ENCODE measurements at places on chromosomes 6 and 20.

GRCh38 chr6:120005292-120005976 is 655.9 kb upstream of the MAN1A1 start:
- DNase-seq: no peak

- DNase-seq: no peak
Observed at GRCh38 chr6:38901802-38902522, 146.6 kb upstream of the GLP1R start.

GRCh38 chr6:73665686-73666319 is 12.0 kb upstream of the SLC17A5 start:
- DNase-seq: no peak

- DNase-seq: no peak
Observed at GRCh38 chr20:48759631-48760245, 68.1 kb downstream of the PREX1 start.

DNA sequence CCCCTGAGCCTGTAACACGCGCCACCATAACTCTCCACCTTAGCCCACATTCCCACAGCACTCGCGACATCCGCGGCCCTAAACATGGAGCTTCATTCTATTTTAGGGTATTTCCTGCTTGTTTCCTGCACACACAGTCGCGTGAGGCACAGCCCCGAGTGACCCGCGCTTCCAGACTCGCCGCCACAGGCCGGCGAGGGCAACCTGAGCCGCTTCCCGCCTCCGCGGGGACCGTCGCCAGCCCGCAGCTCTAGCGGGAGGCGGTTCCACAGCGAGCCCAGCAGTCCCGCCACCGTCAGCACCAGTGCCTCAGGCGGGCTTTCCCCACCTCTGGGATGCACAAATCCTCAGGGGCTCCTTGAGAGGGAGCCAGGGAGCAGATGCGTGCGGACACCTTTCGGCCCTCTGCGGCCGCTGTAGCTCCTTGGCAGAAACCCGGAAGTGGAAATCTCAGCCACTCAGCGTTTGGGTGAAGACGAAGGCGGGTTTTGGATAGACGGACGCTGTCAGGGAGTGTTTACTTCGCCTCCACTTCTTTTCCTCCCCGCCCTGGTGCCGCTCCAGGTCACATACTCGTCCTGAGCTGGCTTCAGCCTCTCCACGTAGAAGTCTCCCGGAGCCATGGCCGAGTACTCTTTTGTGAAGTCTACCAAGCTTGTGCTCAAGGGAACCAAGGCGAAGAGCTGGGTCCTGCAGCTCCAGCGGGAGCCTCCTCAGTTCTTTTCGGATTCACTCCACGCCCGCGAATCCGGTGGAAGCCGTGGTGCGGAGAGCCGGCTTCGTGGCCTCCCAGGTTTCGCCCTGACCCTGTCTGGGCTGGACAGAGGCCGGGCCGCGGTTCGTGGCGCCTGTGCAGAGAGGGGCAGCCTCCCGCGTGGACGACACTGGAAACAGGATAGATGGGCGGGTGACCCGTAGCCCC is 2177.4 kb upstream of the DEFB115 start:
- peak; percentile 25 for DNase-seq

- DNase-seq: no peak
Observed at GRCh38 chr20:57210911-57211280, 55.5 kb downstream of the BMP7 start.

DNA sequence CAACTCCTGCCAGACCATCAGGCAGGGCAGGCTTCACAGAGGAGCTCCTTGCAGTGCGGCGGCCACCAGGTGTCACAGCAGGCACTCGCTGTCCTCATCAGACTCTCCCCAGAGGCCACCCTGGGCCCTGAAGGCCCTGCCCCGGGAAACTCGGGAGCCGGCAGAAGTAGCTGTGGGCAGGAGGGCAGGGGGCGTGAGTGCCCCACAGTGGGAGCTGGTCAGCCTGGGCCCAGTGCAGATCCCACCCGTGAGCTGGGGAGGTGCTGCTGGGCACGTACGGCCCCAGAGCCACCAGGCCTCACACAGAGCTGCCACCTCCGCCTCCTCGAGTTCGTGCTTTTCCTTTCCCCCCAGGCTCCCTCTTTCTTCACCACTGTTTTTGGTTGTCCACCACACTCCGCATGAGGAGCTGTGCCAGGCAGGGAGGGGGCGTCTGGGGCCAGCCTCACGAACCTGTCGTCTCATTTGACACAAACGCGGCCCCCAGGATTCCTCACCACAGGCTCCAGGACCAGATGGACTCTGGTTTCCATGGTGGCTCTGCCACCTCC is 33.8 kb downstream of the FRMD1 start:
- no peak for DNase-seq

- DNase-seq: no peak
Observed at GRCh38 chr6:140344142-140344913, 969.9 kb upstream of the CITED2 start.

GRCh38 chr6:129567374-129567773 is 142.6 kb downstream of the ARHGAP18 start:
- peak; percentile 51 for DNase-seq

DNA sequence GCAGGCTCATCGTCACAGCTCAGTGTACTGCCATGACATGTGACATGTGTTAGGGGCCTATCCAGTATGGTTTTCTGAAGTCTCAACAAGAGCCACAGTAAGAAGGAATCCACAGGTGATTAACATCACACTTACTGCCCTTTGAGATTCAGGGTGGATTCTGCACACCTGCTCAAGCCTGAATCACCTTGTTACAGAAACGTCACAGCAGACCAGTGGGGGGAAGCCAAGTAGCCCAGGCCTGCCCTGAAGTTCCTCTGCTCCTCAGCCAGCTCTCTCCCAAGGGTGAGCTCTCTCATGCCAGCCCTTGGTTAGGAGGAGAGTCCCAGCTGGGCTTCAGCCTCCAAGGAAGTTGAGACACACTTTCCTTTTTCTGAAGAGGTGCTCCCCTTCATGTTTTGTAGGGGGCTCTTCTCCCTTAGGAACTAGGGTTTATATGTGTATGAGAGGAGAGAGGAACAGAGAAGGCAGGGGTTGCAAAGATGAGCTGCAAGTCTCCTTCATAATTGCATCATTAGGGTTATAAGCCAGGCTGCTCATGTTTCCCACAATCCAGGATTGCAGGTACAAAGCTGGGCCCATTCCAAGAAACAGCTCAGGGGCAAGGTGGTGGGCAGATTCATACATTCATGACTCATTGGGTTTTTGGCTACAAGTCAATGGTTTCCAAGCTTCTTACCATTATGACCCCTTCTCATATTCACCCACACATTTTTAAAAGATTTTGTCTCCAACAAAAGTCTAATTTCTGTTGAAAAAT is 11.6 kb downstream of the GSS start:
- no peak for DNase-seq

GRCh38 chr6:7628479-7628878 is 38.5 kb downstream of the SNRNP48 start:
- no peak for DNase-seq

- DNase-seq: no peak
Observed at GRCh38 chr6:106184629-106185028, 98.5 kb downstream of the PRDM1 start.

- DNase-seq: no peak
Observed at GRCh38 chr6:71599359-71599758, 287.0 kb upstream of the RIMS1 start.

DNA sequence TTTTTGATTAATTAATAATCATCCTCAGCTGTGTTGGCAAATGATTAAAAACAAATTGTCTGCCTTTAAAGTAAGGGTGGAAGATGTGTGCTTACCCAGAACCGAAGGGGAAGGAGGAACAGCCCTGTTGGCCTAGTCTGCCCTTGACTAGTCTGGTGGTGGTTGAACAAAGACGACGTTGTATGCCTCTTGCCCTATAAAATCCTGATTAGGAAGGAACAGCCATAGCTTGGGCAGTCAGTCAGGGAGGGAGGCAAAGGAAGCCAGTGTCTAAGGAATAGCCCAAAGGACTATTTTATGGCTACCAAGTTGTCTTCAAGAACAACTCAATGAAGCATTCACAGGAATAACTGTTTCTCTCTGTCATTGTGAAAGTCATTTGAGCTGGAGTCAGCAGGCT is 70.7 kb downstream of the PRDM1 start:
- DNase-seq: no peak

DNA sequence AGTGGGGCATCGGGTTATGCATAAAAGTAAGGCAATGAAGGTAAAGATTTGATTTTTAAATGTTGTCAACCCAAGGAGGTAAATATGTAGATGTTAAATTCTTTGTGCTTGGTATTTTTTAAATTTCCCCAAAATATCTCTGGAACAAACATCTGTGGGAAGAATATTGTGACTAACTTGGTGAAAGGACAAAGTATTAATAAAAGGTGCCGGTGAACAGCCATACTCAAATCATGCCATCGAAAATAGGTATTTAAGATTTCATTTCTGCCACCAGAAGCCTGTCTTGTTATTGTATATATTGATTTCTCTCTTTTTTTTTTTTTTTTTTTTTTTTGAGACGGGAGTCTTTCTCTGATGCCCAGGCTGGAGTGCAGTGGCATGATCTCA is 12.6 kb upstream of the ZBTB2 start:
- DNase-seq: no peak

- no peak for DNase-seq
Observed at GRCh38 chr6:41679696-41680095, 41.4 kb downstream of the MDFI start.

GRCh38 chr20:40268321-40269075 is 420.5 kb downstream of the MAFB start:
- no peak for DNase-seq

DNA sequence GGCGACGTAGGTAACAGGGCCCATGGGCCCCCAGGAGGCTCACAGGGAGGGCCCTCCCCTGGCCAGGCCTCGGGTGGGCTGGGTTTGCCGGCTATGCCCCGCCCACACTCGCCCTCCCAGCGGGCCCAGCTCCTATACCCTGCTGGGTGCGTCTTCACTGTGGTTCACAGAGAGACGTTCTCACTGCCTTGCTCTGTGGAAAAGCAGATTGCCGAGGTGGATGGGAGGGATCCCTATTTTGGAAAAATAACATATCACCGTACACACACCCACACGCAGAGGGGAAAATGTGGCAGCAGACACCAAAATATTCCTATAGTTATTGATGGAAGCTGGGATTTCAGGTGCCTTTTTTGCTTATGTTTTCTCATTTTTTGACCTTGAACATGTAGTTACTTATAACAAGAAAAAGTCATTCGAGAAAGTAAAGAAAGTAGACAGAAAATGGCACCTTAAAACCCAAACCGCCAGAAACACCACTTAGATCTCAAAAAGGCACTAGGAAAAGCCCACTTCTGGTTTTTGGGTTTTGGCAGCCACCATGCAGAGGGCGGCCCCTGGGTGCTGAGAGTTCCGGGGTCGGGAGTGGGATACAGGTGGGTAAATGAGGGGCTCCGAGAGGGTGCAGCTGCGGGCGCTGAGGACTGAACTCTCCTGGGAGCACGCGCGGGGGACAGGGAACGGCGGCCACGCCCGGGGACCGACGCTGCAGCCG is 49.4 kb downstream of the TMEM242 start:
- peak; percentile 71 for DNase-seq

- DNase-seq: no peak
Observed at GRCh38 chr6:98366371-98366770, 468.0 kb upstream of the POU3F2 start.

DNA sequence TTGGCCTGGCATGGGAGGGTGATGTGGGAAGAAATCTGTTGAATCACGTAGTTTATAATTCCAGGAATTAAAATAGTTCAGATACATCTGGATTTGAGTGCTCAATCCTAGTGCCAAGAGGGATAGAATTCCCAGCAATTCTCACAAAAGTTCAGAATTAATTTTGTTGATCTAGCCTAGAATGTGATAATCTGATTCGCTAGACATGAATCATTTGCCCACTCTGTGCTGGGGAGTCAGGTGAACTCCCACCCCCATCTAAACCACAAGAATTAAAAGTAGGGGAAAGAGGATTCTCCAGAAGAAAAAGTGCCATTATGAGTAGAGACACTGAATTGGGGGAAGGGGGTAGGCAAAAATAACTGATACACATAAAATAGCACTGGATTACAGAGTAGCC is 85.0 kb downstream of the LIN28B start:
- DNase-seq: no peak

DNA sequence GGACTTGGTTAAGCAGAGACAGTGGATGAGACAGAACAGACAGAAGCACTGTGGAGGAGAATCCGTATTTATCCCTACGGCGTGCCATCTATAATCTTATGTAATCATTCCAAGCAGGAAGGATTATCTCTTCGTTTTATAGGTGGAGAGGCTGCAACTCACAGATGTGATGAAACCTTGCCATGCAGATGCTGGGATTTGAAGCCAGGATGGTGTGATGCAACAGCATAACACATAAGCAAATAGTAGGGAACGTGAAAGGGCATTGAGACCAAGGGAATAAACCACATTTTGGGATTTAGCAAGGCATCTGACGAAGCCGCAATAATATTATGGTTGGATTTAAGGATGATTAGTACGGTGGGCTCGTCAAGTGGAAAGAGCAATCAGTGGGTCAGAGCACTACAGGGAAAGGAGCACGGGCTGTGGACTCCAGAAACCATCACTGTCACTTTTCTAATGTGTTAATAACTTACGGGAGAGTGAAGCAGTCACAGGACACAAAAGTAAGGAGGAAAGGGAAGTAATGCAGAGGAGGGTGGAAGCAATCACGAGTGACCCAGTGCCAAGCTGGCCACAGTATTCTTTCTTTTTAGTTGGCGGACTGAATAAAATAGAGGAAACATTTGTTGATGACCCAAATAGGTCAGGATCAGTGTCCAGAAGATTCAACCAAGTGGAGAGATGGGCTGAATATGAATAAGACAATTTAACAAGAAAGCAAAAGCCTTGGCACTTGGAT is 119.6 kb upstream of the EDN1 start:
- DNase-seq: no peak

DNA sequence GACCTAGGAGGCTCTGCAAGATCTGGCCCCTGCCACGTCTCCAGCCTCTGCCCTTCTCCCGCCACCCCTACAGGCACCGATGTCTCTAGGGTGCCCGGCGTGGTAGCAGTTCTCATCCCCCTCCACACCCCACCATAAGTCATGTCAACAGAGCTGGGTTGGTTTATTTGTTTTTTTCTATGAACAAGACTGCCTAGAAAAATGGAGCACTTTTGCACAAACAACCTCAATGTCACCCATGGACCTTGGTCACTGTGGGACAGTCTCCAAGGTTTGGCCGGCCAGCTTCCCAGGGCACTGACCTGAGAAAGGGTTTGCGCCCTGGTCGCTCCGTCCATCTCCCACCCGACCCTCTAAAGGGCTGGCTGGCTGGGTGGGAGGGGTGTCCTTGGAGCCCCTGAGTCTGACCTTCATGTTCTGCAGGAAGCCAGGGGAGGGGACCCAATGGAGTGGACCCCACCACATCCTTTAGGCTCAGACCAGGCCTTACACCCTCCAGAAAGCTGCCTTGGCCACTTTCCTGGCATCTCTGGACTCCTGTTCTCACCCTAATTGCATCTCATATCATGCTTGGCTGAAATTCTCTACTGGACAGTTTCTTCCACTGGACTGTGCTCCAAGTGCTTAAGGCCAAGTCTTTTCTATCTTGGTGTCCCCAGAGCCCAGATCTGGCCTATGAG is 104.8 kb upstream of the PTPN1 start:
- DNase-seq: no peak

GRCh38 chr20:3890398-3890751 is 1.2 kb downstream of the PANK2 start:
- no peak for DNase-seq

DNA sequence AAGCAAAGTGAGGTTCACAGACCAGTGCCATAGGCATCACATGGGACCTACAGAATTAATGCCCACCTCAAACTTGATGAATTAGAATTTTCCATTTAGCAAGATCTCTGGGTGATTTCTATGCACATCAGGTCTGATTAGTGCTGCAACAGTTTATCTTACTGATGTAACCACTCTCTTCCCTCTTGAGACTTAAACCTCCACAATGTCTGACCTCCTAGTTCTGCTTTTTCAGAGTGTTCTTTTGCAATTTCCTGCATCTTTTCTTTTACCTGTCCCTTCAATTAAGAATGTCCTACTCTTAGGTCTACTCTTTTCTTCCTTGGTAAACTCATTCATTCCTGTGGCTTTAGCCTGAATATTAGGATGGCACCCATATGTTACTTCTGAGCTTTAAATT is 615.3 kb downstream of the TFAP2A start:
- no peak for DNase-seq
